ENCODE measurements at places on chromosomes 13 and 19. TPM values are rescaled to one million over a fixed set of nuclear protein-coding genes. Genes with fewer than 3 reads are reported as not detected.

DNA sequence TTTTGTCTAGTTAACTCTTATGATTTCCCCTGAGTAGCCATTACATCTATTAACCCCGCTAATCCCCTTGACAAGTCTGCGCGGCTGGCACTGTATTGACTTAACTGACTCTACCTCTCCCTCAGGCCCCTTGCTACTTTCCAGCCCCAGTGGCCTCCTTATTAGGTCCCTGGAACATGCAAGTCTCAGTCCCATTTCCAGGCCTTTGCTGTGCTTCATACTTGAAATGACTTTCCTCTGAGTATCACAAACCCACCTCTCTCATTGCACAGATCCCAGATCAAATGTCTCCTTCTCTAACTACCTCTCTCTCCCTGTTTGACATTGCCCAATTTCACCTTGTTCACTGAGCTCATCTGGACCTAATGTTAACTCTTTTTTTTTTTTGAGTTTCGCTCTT is 13.2 kb downstream of the SPACA6 start:
- DNase-seq: no peak

GRCh38 chr19:2194513-2195078 is 30.9 kb downstream of the DOT1L start:
- no peak for DNase-seq

DNA sequence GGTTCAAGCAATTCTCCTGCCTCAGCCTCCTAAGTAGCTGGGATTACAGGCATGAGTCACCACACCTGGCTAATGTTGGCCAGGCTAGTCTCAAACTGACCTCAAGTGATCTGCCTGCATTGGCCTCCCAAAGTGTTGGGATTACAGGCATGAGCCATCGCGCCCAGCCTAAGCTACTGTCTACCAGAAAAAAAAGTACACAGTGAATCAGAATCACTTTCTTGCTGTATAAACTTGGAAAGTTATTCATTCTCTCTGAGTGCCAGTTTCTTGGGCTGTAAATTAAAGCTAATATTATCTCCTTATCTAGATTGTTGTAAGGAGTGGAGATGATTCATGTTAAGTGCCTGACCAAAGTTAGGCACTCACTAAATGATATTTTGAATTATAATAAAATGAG is 242.8 kb downstream of the ENOX1 start:
- no peak for DNase-seq

DNA sequence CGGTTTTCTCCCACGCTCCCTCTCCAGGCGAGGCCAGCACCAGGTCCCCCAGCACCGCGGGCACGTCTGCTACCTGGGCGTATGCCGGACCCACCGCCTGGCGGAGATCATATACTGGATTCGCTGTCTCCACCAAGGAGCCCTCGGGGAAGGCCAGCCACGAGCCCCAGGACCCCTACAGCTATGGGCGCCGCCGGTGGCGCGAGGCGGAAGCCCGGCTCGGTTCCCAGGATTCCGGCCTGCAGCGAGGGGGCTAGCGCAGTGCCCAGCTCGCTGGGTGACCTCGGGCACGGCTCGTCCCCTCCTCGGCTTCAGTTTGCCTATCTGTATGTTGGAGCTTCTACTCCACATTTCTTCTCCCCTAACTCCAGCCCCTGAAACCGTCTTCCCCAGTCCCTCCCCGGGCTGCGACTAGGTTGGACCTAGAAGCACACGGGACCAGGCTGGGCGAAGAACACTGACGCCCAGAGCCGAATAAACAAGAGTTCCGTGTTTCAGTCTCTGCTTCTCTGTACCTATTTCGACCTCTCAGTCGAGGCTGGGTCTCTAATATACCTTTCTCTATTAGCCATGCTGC is 749 bp upstream of the CPT1C start:
- DNase-seq: peak; percentile 86

- no peak for DNase-seq
Observed at GRCh38 chr13:81745391-81745790, 1404.5 kb upstream of the SPRY2 start.

GRCh38 chr19:11227195-11227886 is 12.1 kb upstream of the ANGPTL8 start:
- peak; percentile 61 for DNase-seq

DNA sequence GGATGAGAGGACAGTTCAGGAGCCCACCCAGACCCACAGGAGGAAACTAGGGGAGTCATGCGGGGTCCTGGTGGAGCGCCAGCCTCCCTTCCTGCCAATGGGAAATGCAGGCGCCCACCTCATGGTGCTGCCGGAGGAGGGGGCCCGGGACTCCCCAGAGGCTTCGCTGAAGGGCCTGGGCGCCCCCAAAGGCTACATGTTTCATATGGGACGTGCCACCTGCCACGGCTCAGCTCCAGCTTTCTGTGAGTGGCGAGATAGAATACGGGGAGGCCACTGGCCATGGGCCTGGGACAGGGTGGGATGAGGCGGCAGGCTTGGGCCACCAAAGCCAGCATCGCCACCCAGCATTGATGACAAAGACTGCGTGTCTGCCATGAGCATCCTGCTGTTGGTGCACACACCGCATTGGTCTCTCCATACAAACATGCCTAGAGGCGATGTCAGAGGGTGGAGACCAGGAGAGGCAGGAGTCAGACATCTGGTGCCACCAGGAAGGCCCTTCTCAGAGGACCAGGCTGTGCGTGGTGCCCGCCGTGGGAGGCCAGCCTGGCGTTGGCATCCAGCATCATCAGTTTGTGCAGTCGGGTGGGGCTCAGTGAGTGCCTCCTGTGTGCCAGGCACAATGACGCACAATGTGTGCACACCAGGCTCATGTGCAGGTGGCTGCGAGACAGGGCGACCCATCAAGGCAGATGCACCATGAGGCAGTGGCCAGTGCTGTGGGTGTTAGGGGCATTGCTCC is 1.2 kb upstream of the F10 start:
- peak; percentile 73 for DNase-seq

DNA sequence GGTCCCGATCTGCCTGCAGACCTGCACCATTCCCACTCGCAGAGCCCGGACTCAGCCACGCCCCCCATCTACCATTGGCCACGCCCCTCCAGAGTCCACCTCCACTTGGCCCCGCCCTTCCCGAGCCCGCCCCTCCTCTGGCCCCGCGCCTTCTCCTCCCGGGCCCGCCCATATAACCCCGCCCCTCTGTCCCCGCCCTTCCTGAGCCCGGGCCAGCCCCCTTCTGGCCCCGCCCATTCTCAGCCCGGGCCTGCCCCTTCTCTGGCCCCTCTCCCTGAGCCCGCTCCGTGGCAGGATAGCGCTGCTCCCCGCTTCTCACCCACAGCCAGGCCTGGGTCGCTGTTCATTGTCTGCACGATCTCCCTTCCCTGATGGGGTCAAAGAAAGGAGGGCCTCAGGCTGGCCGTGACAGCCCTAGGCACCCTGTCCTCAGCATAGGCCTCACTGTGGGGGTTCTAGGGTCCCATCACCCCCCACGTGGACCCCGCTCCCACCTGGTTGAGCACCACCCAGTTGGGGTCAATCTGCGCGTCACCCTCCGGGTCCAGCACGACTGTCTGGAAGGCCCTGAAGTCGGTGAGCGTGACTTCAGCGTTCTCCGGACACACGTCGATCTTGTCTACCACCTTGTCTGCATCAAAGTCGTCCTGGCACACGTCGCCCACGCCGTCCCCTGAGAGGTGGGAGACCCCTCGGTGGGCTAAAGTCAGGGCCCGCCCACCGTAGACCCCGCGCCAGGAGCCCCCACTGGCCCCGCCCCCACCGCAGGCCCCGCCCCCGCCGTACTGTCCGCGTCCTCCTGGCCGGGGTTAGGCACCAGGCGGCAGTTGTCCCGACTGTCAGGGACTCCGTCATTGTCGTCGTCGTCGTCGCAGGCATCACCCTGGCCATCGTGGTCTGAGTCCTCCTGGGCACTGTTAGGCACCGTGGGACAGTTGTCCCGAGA is 5.7 kb downstream of the COMP start:
- peak; percentile 99 for DNase-seq

DNA sequence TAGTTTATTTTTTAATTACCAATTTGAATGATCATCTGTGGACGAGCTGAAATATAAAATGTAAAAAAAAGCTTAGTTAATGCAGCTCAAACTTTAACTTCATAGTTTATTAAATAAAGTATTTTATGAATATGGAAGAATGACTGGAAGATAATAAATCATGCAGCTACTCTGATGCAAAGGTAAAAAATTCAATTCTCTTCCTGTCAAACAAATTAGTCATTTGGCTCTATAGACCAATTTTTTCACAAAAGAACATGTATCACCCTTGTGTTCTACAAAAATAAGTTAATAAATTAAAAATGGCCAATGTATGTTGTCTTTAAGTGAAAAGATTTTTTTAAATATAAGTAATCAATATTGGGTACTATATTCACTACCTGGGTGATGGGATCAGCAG is 26.2 kb downstream of the EXOSC8 start:
- DNase-seq: no peak

GRCh38 chr19:15812060-15812722 is 3.3 kb downstream of the OR10H1 start:
- peak; percentile 15 for DNase-seq

GRCh38 chr19:44845286-44845611 is 848 bp upstream of the NECTIN2 start:
- DNase-seq: no peak

- peak; percentile 58 for DNase-seq
Observed at GRCh38 chr13:113938246-113938645, 35.6 kb downstream of the C13orf46 start.

DNA sequence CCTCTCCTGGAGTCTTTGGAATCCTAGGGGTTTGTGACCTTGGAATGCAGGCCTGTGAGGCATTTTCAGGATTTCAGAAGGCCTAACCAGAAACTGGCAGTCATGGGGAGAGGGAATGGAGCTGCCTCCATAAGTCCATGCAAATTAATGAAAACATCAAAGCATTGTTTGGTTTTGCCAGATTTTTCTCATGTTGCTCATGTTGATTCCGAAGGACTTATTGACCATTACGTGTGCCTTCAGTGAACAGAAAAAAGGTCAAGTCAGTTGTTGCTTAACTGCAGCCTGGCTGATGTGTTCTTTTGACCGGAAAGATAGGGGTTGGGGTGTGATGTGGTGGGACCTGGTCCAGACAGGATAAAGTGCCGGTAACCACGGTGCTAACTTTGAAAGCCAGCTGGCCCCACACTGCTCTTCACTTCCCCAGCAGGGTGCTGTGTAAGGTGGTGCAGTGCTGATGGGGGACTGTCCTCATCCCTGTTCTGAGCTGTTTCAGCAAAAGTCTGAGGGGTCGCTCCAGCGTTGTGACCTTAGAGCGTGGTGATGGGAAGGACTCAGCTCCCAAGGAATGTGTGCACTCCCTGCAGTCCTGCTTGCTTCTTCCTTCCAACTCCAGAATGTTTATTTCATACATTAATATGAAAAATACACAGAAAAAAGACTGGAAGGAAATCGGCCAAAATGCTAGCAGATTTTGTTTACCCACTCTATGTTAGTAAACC is 3.5 kb downstream of the RNF113B start:
- DNase-seq: peak; percentile 94

DNA sequence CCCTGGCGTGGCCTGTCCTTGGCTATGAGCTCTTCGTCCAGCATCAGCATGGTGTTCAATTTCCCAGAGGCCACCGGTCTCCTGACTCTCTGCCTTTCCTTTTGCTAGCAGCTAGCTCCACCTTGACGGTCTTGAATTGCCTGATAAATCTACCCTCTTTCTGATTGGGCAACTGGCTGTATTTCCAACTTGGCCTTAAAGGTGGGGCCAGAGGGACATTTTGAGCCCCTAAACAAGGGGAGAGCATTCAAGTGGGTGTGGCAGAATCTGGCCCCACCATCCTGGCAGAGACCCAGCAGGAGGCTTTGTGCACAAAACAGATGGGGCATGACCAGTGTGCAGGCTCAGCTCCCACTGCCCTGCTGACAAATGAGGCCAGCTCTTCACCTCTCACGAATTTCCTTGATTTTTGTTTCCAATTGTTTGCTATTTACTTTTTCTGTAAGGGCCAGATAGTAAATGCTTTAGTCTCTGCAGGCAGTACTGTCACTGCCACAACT is 148.9 kb upstream of the VSTM2B start:
- DNase-seq: no peak

DNA sequence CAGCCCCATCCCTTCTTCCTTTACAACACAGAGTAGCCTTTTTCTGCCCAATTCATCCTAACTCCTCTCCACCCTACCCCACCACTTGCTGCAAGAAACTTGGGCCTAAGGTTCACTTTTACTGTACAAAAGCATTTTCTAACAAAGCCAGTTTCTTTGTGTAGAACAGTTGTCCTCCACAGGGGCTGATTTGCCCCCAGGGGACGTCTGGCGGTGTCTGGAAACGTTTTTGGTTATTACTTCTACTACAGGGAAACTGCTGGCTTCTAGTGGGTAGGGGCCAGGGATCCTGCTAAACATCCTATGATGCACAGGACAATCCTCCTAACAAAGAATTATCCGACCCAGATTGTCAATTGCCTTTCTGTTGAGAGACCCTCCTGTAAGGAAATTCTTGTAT is 7.3 kb upstream of the LMO7 start:
- DNase-seq: no peak

DNA sequence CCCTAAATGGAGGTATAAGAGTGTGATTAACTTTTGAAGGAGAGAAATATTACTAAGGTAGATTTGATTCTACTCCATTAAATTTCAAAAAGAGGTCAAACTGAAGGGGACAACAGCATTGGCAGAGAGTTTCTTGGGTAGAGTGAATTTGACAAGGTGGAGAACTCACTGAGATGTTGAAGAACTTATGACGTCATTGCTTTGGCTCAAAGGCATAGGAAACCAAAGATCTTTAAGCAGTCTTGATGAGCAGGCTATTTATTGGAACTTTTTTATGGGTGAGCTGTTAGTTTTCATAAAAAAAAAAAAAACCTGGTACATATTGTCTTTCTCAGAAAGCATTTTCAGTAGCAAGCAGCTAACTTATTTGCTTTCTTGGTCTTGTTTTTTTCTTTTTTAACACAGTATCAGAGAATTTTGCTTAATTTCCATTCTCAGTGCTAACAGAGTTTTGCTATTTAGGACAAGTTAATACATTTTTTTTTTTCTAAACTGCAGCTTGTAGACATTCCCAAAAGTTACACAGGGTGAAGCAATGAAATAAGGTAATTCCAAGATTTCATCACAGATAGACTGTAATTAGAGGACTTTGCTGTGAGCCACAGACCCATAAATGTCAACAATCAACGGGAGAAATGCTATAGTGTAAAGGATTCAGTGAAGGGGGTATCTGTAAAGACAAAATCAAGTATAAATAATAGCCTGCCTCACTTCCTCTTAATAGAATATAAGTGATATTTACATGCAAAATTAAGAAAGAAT is 412.2 kb upstream of the KLHL1 start:
- DNase-seq: no peak

- no peak for DNase-seq
Observed at GRCh38 chr13:44096901-44097300, 217.2 kb downstream of the LACC1 start.

Gene RGCC
- total RNA-seq: 2.2 TPM

Gene GARIN5A
- total RNA-seq: 0.29 TPM

Gene GGN
- total RNA-seq: 0.36 TPM

Gene RAVER1
- 8.0 TPM for total RNA-seq

Gene LGALS7
- not detected for total RNA-seq

Gene CPB2
- total RNA-seq: not detected
